ENCODE measurements at places on chromosomes 5 and 9.

GRCh38 chr5:76594107-76594506, 29.1 kb downstream of the F2RL2 start:
- no peak for DNase-seq

- DNase-seq: peak; percentile 92
Measured at GRCh38 chr9:36928670-36929349, 105.3 kb downstream of the PAX5 start.

DNA sequence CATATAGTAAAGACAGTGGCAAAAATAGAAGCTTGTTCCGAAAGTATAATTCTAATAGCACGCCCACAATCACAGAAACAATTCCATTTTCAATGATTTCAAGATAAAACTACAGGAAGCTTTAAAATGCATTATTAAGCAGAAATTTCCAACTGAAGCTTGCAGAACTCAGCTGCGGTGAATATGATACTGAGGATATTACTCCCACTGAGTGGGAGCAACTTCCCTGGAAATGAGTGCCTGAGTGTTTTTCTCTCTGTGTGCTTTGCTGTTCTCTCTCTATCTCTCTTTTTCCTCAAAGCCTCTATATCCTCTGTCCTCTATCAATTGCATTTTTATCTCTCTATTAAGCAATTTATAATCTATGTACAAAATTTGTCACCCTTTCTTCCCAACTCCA, 187.5 kb upstream of the PRDM9 start:
- DNase-seq: no peak

- no peak for DNase-seq
Measured at GRCh38 chr9:8366161-8366926, 566.8 kb upstream of the DMAC1 start.

GRCh38 chr5:154273028-154273617, 82.6 kb downstream of the GALNT10 start:
- peak; percentile 55 for DNase-seq

GRCh38 chr9:90251316-90251715, 391.3 kb downstream of the DIRAS2 start:
- no peak for DNase-seq

DNA sequence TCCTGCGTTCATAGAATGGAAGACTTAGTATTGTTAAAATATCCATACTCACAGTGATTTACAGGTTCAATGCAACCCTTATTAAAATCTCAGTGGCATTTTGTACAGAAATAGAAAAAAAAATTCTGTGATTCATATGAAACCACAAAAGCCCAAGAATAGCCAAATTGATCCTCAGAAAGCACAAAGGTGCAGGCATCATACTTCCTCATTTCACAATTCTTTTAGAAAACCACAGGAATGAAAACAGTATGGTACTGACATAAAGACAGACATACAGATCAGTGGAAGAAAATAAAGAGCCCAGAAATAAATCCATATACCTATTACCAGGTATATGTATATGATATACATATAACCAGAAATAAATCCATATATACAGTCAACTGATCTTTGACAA, 86.8 kb upstream of the MEGF10 start:
- DNase-seq: peak; percentile 70

GRCh38 chr5:136518174-136518573, 152.8 kb upstream of the TRPC7 start:
- peak; percentile 31 for DNase-seq

All from M059J (cell line).